Stimulated activated CD4-positive, alpha-beta T cell treated with anti-CD3 and anti-CD28 coated beads, Interleukin-12 subunit alpha, Interleukin-12 subunit beta, amount 100 ng/mL, for 4 hours (primary cell): ENCODE measurements at places on chromosomes 7 and 10.

DNA sequence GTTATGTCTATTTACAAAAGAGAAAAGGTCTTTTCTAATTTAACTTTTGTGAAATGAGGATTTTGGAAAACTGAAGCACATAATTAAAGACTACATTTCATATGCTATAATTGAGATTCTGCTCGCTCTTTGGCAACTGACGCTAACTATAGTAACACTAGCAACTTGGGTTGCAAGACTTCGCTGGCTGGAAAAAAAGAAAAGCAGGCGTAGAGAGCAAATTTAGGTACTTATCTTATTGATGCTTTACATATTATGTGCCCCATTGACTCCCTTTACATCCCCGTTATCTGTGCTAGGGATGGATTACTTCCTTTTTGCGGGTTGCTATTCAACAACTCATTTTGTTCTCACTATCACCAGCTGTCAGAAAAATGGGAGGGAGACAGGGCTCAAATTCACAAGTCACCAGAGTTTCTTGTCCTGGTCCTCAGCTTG lies 10.5 kb downstream of the SEMA3C start:
- no peak for DNase-seq

DNA sequence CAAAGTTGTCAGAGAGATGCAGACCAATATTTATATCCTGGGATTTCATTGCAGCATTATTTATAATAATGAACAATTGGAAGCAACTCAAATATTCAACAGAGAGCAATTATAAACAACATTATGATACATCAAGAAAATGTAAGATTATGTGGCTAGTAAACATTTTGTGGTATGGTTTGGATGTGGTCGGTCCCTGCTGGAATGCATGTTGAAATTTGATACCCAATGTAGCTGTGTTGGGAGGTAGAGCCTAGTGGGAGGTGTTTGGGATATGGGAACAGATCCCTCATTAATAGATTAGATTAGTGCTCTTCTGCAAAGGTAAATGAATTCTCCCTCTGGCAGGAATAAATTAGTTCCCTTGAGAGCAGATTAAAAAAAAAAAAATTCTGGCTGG lies 350.9 kb downstream of the ANKRD30A start:
- DNase-seq: no peak

GRCh38 chr10:6774406-6774805 lies 194.3 kb upstream of the PRKCQ start:
- no peak for DNase-seq

GRCh38 chr10:124278356-124278755 lies 140.4 kb downstream of the OAT start:
- DNase-seq: no peak

GRCh38 chr7:8628656-8629055 lies 195.2 kb downstream of the NXPH1 start:
- DNase-seq: no peak
